ENCODE measurements at places on chromosomes 4 and X.

GRCh38 chr4:36243355-36244256 lies 708 bp downstream of the ARAP2 start:
- DNase-seq, result peak; percentile 34

- no peak for DNase-seq
Measured at GRCh38 chrX:154892296-154892695, 6.1 kb downstream of the F8A1 start.

- no peak for DNase-seq
Measured at GRCh38 chrX:68568136-68568535, 69.3 kb downstream of the YIPF6 start.

GRCh38 chr4:106677213-106677612 lies 308.6 kb upstream of the GIMD1 start:
- no peak for DNase-seq

- DNase-seq, result no peak
Measured at GRCh38 chrX:133555782-133556458, 140.6 kb upstream of the GPC4 start.

DNA sequence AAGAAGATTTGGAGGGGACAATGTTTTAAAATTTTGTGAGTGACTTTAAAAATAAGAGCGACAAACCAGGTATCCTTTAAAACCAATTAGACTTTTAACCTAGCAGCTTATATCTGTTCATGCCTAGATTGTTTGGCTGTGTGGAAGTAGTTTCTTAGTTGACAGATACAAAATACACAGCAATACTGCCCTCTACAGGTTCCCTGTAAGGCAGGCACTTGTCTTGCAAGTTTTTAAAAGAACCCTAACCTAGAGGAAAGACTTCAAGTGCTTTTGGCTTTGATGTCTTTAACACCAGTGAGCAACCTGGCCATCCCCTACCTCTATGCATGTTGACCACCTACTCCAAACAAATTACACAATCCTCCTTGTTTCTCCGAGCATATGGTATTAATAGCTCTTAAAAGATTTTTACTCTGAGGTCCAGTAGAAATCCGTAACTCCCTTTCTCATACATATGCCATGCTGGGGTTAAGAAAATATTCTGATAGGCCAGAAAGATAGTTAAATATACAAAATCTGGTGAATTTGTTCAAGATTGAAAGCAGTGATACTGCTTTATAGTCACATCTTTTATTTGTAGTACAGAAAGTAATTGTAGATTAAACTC lies 273.0 kb downstream of the ARHGAP24 start:
- no peak for DNase-seq

- no peak for DNase-seq
Measured at GRCh38 chr4:47391256-47391655, 72.2 kb downstream of the COMMD8 start.

DNA sequence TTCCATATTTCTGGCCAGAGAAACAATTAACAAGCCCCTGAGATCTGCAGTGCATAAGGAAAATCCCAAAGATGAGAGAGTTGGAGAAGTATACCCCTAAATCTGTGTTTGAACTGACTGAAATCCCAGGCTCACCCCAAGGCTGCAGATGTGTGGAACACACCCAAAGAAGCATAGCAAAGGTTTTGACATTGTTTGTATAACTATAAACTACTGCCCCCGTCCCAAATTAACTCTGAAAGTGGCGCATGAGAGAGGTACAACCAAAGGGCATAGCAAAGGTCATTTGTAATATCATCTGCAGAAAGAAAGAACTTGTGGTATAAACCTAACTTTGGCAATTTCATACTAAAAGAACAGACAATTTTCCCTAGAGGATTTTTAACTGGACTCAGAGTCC lies 157.9 kb downstream of the DCAF12L1 start:
- no peak for DNase-seq

DNA sequence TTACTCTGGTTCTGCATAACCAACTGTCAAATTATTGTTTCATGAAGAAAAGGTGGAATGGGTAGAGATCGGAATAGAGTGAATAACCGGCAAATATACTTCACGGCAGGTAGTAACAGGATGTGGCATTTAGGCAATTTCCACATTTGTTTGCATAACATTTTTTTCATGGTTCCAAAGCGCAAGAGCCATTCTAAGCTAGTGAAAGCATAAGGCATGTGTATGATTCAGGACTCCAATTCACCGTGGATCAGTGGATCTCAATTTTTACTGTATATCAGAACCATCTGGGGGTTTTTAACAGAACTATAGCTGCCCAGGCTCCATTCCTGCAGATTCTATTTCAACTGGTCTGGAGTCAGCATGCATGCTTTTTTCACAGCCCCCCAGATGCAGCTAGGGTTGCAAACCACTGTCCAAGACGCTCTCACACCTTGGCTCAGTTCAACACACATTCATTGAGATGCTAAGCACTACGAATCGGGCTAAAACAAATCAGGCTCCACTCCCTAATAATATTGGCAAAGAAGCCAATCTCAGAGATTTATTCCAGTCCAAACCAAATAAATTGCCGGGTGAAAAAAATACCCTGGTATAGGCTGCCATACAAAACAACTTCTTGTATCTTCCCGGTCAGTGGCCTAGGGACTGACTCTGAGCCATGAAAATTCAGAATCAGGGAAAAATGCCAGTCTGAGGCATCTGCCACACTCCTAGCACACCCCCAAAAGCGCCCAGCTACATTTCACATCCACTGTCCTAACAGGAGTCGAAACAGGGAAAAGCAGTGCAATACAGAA lies 30.0 kb downstream of the AFAP1 start:
- no peak for DNase-seq

DNA sequence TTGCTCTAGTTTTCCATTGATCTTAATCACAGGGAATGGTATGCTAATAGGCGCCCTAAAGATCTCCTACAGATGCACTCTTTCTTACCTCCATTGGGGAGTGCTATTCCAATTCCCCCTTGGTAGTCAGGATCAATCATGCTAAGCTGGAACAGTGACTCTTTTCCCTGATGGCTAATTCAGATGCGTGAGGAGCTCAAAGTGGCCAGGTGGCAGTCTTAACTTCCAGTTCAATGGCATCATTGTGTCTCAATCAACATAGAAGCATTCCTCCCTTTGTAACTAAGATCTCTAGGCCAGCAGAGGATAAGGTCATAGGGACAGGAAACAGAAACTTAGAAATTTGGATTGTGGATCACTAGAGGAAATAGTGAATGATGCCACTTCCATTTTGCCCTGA lies 216.8 kb downstream of the GRID2 start:
- DNase-seq, result no peak

- DNase-seq, result no peak
Measured at GRCh38 chr4:173651651-173652282, 121.7 kb upstream of the HAND2 start.

GRCh38 chr4:104532677-104533076 lies 38.0 kb upstream of the CXXC4 start:
- DNase-seq, result no peak

GRCh38 chr4:181509073-181509472 lies 734.1 kb upstream of the TENM3 start:
- DNase-seq, result no peak

DNA sequence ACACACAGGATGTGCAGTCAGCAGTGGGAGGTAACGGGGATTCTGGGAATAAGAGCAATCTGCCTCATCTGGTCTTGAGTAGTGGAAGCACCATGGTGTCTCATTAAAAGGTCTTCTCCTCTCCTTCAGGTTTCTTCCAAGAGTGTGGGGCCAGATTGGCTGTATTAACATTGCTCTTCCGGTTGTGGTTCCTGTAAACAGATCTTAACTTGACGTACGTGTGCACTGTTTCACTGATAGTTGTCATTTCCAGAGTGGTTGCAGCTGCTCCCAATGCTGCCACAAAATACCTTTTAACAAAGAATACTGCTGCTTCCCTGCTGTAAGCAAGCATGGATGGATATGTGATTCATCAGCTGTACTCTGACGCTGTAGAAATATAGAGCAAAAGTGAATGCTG lies 1443.4 kb upstream of the TENM3 start:
- no peak for DNase-seq

DNA sequence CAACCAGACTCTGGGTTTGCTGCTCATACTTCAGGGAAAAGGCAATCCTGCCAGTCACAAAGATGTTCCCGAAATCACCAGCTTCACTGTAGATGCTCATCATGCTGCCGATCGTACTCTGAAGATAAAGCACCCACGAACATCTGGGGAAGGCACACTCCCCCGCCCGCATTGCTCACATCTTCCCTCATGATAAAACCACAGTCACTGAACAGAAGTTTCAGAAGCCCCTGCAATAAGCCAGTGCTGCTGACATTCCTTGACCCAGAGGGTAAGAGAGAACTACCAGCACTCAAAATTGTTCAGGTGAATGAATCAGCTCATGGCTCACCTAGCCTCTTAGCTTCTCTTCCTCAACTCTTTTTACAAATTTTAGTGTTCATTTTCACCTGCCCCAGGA lies 43.1 kb downstream of the SRPX2 start:
- DNase-seq, result no peak

DNA sequence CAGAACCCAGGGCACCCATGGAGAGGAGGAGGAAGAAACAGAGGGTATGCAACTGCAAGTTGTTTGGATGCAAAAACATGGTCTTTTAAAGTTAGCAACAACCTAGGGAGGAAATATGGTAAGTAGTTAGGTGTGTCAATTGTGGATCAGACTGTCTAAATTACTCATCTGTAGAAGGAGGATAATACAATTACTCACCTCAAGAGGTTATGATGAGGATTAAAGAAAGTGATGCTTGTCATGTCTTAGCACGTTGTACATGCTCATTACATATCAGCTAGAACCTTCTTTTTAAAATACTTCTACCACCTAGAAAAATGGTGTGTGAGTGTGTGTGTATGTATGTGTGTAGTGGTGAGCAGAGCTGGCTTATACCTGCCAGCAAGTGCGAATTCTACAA lies 2.3 kb upstream of the C1QTNF7 start:
- no peak for DNase-seq

GRCh38 chr4:1644891-1645657 lies 39.0 kb downstream of the FAM53A start:
- DNase-seq, result no peak

GRCh38 chr4:38343608-38344007 lies 320.4 kb upstream of the KLF3 start:
- DNase-seq, result no peak

DNA sequence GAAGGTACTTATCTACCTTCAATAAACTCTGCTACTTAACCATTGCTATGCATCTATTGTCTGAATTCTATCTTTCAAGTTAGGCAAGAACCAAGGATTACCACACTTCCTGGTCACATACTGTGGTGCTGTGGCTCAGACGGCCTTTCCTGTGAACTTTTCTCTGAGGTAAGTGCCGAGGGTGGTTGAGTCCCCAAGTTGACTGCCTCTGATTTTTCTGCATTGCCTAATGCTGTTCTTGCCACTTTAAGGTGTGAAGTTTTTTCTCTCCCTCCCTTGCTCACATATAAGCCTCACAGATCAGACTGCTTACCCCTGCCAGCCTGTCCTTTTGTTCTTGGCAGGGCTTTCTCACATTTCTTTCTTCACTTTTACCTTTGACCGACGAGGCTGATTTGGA lies 348.0 kb upstream of the POU3F4 start:
- DNase-seq, result no peak

DNA sequence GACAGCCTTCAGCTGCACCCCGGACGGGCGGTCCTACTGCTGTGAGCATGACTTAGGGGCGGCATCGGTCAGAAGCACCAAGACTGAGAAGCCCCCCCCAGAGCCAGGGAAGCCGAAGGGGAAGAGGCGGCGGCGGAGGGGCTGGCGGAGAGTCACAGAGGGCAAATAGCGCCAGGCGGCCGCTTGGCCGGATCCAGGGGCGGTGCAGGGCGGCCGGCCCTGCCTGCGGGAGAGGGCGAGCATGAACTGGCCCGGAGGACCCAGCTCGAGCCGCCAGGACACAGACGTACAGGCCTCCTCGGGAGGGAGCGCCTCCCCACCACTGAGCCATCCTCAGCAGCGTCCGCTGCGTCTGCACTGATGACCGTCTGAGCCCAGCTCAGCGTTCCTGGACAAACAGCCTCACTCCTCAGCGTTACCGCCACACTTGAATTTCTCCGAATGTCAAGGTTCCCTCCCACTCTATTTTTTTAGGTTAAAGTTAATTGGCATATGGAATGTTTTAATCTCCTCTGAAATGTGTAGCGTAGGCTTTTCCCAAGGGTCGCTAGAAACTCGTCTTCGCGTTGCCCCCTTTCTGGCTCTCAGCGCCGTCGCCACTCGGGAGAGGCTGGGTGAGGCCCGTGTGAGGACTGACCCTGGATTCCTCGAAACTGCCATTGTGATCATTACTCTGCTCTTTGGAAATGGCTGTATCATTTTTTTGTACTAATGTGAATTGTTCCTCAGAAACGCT lies 29.9 kb downstream of the NELFA start:
- DNase-seq, result no peak

GRCh38 chrX:100081503-100081902 lies 328.6 kb downstream of the PCDH19 start:
- no peak for DNase-seq

DNA sequence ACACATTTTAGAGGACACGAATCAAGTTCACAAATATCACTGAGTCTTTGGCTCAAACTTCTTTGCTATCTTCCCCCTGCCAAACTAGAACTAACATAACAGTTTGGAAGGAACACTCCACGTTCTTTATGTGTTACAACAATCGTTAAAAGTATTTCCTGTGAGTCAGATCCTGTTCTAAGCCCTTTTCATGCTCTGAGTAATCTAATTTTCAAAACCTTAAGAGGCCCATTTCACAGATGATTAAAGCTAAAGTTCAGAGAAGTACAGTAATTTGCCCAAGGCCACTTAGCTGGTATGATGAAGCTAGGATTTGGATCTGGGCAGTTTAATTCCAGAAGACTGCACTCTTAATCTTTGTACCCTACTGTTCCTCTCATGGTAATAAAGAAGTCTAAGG lies 854.4 kb upstream of the INTU start:
- no peak for DNase-seq

DNA sequence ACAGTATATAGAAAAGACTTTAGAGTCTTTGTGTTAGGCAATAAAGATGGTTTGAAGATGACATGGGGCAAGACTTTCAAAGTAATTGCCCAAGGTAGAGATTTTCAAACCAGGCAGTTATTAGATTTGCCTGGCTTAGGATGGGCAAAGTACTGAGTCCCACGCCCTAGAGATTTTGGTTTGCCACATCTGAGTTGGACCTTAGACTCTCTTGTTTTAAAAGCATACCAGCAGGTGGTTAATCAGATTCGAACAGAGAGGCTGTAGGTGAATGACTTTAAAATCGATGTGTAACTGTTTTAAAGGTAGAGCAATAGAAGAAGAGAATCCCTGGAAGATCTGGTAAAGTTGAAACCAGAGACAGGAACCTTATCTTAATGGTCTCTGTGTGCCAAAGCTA lies 121.5 kb downstream of the RAPGEF2 start:
- no peak for DNase-seq

- no peak for DNase-seq
Measured at GRCh38 chrX:97045470-97045869, 161.8 kb downstream of the RPA4 start.

GRCh38 chrX:69028006-69028760 lies 137.1 kb downstream of the PJA1 start:
- DNase-seq, result no peak

DNA sequence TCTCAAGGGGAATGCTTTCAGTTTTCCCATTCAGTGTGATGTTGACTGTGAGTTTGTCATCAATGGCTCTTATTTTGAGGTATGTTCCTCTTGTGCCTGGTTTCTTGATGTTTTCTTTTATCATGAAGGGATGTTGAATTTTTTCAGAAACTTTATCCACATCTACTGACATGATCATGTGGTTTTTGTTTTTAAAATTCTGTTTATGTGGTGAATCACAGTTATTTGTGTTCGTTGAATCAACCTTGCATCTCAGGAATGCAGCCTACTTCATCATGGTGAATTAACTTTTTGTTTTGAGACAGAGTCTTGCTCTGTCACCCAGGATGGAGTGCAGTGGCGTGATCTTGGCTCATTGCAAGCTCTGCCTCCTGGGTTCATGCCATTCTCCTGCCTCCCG lies 263.1 kb upstream of the KLF3 start:
- no peak for DNase-seq

- DNase-seq, result no peak
Measured at GRCh38 chrX:105533951-105534350, 288.4 kb upstream of the NRK start.

Measured in T-cell (primary cell).